MV-4-11 (cell line): ENCODE measurements at places on chromosomes 5 and 9.

- no peak for DNase-seq
These were observed 36.1 kb downstream of the EXOC3 start for GRCh38 chr5:478982-479535.

DNA sequence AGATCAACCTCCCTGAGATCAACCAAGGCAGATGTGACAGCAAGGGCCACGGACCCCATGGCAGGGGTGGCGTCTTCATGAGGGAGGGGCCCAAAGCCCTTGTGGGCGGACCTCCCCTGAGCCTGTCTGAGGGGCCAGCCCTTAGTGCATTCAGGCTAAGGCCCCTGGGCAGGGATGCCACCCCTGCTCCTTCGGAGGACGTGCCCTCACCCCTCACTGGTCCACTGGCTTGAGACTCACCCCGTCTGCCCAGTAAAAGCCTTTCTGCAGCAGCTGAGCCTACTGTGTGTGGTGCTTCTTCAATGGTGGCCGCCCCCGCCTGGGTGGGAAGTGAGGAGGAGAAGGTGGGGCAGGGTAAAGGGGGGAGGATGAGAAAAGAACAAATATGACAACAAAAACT, 8.3 kb downstream of the GPX3 start:
- DNase-seq, result no peak

GRCh38 chr9:133999851-134000265, 7.7 kb upstream of the VAV2 start:
- no peak for DNase-seq

GRCh38 chr9:91042541-91042940, 240.9 kb downstream of the SYK start:
- DNase-seq, result no peak

- peak; percentile 19 for DNase-seq
These were observed 935.7 kb upstream of the NUDT12 start for GRCh38 chr5:104498281-104498680.

GRCh38 chr5:41770799-41771198, 99.4 kb downstream of the OXCT1 start:
- DNase-seq, result no peak

DNA sequence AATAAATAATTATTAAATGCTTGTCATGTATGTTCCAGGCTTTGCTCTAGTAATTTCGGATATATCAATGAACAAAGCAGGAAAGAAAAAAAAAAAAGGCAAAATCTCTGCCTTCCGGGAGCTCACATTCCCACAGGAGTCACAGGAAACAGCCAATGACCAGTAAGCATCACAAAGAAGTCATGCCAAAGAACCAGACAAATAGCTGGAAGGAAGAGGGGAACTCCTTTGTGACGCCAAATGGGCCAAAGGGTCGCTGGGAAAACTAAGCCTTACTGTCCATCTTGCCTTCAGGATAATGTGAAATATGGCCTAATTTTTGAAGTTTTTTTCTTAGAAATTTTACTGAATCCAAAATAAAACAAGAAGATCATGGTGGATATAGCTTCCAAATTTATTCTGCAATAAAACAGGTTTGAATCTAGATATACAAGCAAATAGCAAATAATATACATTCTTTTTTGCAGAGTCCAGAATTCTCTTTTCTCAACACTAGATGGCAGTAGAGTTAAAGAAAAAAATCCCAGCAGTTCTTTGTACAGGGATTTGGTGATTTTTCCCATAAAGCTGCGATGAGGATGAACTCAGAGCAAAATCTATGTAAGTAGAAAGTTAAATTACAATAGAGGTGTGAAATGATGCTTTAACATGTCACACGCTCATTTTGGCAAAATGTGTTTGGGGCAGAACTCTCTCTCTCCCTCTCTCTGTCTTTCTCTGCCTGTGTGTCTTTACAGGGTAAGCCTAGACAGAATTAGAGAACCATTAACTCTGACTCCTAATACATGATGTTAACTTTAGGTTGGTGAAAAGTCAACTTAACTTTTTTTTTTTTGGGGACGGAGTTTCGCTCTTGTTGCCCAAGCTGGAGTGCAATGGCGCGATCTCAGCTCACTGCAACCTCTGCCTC, 60.0 kb upstream of the TUT7 start:
- DNase-seq, result no peak
